DMS53 (cell line): ENCODE measurements at places on chromosomes 11 and 22.

DNA sequence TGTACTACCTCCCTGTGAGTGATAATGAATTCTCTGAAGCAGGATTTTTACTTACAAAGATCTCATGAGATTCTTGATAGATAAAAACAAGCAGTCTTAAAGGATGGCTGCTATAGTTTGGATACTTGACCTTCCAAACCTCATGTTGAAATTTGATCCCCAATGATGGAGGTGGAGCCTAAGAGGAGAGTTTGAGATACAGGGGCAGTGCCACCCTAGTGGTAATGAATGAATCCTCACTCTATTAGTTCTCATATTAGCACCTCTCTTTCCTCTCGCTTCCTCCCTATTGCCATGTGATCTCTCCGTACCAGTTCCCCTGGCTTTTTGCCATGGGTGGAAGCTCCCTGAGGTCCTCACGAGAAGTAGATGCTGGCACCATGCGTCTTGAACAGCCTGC, 37.9 kb upstream of the OR8B8 start:
- peak; percentile 16 for DNase-seq

GRCh38 chr11:64856382-64857227, 12.2 kb upstream of the CDC42BPG start:
- DNase-seq: peak; percentile 90

- no peak for DNase-seq
Measured at GRCh38 chr22:24107661-24108060, 73.6 kb upstream of the SUSD2 start.

- no peak for DNase-seq
Measured at GRCh38 chr11:126898802-126899201, 101.8 kb downstream of the KIRREL3 start.

- DNase-seq: no peak
Measured at GRCh38 chr11:81487109-81487508, 1246.6 kb downstream of the FAM181B start.

DNA sequence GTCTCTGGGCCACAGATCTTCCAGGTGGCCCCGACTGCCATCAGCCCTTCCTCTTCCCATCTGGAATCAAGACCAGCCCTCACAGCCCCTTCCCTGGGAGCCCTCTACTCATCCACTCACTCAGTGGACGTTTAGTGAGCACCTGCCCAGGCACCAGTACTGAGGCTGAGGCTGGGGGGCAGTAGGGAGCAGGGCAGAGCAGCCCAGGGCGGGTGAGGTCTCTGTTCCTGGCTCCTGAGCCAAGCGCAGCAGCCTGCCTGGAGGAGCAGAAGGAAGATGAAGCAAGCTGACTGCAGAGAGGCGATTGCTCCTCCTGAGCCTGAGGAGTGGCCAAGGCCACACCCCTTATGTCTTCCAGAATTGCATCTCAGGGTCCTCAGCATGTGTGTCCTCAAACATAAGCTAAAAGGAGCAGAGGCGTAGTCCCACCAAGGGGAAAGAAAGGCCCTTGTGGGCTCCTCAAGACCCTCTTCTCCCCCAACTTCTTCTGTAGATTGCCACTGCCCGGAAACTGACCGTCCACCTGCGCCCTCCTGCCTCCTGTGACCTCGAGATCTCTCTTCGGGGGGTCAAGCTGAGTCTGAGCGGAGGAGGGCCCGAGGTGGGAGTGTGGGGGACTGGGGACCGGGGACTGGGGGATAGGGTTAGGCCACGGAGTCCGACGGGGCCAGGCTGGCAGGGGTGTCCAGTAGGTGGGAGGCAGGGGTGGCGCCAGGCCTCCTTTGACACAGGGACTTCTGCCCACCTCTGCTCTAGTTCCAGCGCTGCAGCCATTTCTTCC, 5.8 kb downstream of the MAPK8IP2 start:
- no peak for DNase-seq

DNA sequence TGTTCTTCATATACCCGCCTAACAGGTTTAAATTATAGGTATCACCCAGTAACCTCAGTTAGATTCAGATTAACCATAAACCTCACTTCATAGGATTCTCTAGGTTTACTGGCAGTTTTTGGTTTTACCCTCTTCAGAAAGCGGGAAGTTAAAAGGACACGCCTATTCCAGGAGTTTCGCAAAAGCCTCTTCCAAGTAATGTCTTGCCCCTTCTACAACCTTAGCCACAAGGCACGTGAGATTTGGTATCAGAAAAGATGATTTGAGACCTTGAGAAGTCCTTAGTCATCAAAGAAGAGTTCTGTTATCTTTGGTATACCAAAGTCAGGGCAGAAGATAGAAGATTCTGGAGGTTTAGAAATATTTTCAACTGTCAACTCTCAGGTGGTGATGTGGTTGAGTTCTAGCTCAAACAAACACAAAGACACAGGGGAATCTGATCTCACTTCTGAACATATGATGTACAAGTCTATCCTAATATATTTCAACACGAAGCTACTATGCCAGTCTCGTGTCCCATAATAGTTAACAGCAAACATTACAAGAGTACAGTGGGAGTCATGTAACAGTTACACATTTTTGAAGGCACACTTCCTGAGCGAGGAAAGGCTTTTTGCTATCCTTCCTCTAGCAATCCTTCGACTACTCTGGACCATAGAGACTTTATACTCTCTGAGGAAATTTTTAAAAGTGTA, 103.5 kb downstream of the USP35 start:
- DNase-seq: peak; percentile 31

DNA sequence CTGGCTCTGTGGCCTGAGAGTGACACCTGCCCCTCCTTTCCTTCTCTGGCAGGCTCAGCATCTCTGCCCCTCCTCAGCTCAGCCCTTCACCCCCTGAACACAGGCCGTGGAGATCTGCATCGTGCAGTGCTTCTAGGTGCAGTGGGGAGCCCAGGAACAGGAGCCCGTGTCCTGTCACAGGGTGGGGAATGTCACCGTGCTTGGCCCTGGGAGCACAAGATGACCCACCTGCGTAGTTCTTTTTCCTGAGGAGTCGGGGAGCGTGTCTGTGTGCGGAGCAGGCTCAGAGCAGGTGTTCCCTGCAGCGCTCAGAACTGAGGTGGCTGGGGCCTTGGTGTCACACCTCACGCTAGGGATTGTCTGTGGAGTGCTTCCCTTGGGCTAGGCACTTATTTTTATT, 10.6 kb downstream of the TBC1D22A start:
- no peak for DNase-seq

DNA sequence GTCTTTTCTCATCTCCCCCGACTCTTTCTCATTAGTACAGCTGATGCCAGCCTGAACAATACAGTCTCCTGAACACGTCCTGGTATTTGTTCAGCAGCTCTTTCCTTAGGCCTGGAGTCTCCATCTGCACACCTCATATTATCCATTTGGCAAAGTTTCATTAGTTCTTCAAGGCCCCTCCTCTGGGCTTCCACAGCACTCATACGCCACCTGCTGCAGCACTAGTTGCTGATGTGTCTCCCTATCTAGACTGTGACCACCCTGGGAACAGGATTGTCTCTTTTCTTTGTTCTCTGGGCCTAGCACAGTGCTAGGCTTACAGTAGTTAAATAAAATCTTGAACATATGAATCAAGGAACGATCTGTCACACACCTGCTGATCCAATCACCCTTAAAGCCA, 17.2 kb downstream of the DCHS1 start:
- no peak for DNase-seq

- peak; percentile 82 for DNase-seq
Measured at GRCh38 chr11:74636630-74637184, 44.3 kb downstream of the POLD3 start.

- no peak for DNase-seq
Measured at GRCh38 chr11:111937844-111938243, 701 bp downstream of the DIXDC1 start.
